ENCODE measurements at places on chromosomes 11 and 22. TPM values are rescaled to one million over a fixed set of nuclear protein-coding genes. Genes with fewer than 3 reads are reported as not detected.
A peak's percentile ranks its signal among the peaks of the same experiment; 100 is the strongest.

The NFRKB gene
- total RNA-seq = 9.5 TPM

The LRRC56 gene
- 0.13 TPM for total RNA-seq

GRCh38 chr11:78420255-78420764 is 2.7 kb upstream of the GAB2 start:
- peak; percentile 82 for DNase-seq

DNA sequence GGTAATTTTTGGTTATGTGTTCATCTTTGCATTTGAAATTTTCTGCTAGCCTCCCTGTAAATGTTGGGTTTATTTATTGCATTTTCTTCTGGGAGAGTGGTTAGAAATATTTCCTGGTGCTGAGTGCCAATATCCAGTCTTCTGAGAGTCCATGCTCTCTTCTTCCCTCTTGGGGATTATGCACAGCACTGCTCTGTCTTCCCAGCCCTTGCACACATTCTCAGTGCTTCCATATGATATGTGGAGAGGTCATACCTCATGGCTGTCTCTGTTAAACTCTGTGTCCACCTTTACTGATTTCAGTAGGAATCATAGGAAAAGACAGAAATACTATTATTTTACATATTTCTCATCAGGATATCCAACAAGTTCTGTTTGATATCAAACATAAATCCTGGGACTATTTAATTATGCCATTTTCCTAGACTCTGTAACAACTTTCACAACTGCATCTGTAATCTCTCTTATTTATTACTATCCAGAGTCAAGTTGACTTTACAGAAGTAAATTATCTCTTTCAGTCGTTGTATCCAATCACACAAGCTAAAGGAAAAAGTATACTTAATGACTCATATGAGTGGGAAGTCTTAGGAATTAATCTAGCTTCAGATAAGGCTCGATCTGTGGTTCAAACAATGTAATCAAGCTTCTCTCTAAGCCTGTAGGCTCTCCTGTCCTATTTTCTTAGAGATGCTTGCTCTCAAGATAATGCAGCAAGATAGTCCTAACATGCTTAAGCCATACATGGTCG is 2.7 kb upstream of the NXPE1 start:
- no peak for DNase-seq

DNA sequence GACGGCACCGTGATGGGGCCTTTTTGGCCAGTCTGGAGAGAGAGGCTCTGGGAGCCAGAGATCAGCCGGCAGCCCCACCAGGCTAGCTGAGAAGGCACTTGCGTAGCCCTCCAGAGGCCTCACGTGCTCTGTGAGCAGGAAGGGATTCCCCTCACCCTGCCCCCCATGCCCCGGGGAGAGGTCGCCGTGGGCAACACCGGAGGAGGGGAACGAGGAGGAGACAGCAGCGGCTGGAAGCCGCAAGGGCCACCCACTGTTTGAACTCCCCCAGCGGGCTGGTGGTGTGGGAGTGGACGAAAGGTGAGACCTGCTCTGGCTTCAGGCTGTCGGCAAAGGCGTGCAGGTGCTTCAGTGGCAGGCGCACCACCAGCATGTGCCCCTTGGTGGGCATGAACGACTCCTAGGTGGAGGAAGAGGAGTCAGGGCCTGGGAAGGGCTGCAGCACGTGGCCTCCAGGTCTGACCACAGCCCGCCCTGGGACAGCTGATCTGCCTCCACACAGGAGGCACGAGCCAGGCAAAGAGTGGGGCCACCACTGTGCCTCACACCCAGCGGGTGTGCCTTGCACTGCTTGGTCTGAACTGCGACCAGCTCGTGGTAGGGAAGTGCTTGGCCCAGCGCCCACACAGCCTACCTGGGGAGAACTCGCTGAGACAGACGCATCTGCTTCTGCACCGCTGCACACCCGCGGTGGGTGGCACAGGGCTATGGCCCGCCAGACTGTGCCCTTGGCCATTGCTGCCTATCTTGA is 99.9 kb downstream of the MED15 start:
- no peak for DNase-seq

DNA sequence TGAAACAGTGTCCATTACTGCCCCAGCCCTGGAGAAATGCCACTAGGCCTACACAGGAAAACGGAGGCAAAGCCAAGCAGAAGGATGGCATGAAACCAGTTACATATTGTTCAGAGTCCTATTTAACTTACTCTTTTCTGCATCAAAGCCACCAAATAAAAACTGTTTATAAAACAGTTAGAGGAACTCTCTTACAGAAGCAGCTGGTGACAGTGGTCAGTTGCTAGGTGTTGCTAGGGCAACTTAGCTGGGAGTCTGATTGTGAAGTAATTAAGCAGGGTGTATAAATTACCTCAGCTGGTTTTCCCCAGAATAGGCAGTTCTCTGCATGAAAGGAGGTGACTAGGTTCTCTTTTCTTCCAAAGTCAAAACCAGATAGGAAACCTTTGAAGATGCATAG is 115.6 kb upstream of the ZBED5 start:
- DNase-seq = no peak

DNA sequence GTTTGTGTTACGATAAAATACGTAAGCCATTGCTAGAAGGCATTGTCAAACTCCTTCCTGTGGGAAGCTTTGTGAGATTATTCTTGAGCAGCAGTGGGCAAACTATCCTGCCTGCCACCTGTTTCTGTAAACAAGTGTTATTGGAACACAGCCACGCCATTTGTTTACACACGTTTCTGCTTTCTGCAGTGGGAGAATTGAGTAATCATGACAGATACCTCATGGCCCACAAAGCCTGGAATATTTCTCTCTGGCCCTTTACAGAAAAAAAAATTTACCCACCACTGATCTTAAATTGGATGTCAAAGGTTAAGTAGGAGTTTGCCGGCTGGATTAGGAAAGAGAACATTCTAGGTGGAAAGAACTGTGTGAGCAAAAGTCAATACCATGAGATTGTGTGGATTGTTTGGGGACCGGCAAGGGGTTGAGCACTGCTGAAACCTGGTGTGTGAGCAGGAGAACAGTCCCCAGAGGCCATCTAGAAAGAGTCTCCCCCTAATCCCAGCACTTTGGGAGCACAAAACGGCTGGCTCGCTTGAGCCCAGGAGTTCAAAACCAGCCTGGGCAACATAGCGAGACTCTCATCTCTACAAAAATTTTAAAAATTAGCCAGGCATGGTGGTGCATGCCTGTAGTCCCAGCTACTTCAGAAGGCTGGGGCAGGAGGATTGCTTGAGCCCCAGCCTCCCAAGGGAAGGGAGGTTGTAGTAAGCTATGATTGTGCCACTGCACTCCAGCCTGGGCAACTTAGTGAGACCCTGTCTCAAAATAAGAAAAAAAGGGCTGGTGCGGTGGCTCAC is 6.0 kb upstream of the PLA2G6 start:
- no peak for DNase-seq

Measured in Right ventricle myocardium superior (tissue), 1 donor.